ENCODE measurements at places on chromosomes 13 and 19.

DNA sequence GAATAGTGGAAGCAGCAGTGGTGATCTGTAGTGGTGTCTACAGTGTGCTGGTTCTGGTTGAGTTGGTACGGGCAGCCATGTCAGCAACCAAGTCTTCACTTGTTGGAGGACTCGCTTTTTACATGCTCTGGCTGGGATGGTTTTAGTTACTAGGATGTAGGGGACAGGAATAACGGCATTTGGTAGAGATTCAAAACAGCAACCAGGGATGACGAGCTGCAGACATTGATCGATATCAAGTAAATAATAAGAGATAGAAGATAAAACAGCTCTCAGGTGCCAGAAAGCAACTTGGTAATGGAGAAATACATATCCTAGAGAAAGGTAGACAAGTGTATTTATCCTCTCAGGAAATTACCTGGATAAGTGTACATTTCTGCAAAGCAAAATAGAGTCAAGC lies 84.3 kb downstream of the PCCA start:
- no peak for DNase-seq

DNA sequence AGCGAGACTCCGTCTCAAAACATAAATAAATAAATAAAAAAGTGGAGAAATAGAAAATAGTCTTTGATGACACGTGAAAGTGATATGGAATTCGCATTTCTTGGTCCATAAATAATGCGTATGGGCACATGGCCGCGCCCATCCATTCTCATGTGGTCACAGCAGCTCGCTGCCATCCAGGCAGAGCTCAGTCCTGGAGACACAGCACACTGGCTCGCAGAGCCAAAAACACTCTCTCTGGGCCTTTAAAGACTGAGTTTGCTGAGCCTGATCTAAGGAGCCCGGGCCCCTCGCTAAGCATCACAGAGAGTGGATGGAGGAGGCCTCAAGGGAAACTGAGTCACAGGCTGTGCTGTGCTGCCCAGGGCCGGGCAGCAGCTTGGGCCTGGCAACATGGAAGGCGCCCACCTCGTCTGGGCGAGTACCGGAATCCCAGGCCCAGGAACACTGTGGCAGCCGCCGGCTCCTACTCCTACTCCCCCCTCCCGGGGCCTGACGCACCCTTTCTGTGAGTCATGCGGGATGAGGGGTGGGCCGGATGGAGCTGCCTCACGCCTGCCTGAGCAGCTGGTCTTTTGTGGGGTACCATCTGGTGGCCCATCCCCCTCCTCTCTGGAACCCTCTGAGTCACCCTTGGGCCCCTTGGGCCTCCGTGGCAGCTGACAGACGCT lies 28.9 kb upstream of the CACTIN start:
- peak; percentile 97 for DNase-seq

DNA sequence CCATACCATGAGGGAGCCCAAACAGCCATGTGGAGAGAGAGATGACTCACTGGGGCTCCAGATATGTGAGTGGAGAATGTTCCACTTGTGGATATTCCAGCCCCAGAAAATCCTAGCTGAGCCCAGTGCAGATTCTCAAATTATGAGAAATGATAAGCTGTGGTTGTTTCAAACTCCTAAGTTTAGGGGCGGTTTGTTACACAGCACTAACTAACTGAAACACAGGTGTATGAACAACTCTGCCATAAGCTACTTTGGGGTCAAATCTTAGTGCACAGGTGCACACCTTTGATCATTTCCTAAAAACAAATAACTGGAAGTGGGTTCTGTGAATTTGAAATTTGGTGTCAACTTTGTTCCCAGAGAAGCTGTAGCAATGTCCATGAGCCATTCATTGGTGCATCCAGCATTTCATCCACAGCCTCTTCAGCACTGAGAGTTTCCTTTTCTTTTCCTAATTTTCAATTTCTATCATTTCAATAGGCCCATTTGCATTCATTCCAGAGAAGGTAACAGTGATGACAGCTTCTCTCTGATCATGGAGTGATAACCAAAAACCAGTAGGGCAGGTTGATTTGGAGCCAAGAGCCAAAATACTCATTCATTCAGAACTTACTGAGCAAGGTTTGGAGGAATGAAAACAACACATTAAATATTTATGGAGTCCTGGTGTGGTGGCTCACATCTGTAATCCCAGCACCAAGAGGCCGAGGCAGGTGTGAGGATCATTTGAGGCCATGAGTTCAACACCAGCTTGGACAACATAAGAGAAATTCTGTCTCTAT lies 8.8 kb upstream of the CLPP start:
- DNase-seq: no peak

DNA sequence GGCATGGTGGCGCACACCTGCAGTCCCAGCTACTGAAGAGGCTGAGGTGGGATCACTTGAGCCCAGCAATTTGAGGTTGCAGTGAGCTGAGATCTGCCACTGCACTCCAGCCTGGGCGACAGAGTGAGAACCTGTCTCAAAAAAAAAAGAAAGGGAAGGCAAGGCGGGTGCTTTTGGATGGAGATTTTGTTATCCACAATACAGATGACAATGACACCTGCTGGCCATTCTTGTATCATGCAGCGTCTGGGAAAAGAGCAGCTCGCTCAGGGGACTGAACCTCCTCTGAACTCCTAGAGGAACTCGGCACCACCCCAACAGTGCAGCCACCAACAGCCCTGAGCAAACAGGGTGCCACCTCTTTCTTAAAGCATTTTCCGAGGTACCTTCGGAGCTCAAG lies 22.8 kb downstream of the HAUS8 start:
- DNase-seq: peak; percentile 46

GRCh38 chr13:43081866-43082265 lies 58.5 kb downstream of the DNAJC15 start:
- DNase-seq: no peak

- peak; percentile 82 for DNase-seq
Observed at GRCh38 chr13:42893214-42893671, 98.8 kb downstream of the EPSTI1 start.

- DNase-seq: no peak
Observed at GRCh38 chr19:13269348-13269747, 119.1 kb downstream of the IER2 start.

DNA sequence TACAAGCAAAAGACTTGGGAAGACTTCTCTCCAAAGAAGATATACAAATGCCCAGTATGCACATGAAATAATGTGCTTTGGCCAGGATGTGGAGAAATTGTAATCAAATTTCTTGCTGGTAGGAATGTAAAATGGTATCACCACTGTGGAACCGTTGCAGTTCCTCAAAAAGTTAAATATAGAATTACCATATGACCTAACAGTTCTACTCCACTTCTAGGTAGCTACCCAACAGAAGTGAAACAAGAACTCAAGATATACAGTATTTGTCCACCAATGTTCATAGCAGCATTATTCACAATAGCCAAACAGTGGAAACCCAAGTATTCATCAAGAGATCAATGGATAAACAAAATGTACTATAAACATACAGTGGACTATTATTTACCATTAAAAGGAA lies 95.0 kb upstream of the KLF5 start:
- DNase-seq: no peak

DNA sequence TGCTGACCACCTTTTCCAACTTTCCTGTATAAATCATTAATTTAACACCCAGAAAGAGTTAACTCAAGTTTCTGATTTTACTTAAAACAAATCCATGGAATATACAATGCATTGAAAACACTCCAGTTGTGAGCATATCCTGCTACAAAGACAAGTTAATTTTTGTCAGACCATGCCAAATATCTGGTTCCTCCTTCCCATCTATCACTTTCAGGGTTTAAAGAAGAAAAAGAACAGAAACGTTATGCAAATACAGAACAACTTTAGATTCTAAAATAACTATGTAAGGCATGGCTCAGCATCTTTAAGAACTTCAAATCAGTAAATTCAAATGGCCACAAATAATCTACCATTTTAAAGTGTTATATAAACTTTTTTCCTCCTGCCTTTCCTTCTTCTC lies 14.9 kb downstream of the MRPS31 start:
- no peak for DNase-seq

DNA sequence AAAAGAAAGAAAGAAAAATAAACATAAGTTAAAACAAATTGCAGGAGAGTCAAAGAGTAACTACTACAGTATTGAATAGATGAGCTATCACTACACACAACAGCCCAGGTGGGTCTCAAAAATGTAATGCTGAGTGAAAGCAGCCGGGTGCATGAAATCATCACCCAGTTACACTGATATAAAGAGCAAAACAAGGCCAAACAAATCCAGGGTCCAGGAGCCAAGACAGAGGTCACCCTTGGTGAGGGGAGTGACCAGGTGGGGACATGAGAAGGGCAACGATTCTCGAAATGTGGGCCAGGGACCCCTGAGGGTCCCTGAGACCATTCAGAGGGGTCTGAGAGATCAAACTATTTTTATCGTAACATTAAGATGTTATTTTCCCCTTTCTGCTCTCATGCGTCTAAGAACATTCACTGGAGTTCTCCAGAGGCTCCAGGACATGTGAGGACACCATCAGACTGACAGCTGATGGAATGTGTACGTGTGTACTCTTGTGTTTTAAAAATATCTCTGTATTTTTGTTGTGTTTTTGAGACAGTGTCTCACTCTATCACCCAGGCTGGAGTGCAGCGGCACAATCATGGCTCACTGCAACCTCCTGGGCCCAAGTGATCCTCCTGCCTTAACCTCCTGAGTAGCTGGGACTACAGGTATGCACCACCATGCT lies 10.6 kb downstream of the COQ8B start:
- DNase-seq: no peak

Measured in HCEC 1CT (cell line).